ENCODE measurements at places on chromosomes 12 and 14.

GRCh38 chr14:53226553-53226952 is 73.4 kb upstream of the DDHD1 start:
- no peak for DNase-seq

DNA sequence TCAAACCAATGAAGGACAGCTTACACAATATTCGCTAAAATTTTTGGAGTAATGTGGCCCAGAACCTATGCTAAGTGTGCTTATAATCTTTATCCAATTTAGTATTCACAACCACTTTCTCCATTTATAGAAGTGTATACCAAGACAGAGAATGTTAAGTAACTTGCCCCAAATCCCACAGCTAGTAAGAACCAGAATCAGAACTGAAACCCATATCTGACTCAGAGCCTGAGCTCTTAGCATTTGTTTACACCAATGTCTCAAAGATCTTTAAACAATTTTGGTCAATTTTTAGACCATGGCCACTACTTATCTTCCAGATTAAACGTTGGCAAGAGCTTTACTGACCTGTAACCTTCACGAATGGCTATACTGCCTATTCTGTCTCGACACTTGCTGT is 53.0 kb downstream of the PAPLN start:
- DNase-seq, result no peak

DNA sequence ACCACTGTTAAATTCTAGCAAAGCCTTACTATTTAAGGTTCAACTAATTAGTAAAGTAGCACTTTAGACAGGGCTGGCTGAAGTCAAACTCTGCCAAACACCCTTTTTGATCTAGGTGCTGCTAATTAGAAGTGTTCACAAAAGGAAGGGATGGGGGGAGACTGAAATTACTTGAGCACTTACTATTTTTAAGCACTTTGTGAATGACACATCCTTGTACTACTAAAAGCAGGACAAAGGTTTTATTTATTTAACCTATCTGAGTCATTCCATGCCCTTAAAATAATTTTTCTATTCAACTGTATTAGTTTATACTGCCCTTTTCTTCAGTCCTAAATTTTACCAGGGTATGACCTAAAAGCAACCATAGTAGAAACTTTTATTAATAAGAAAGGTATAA is 20.1 kb downstream of the MBIP start:
- DNase-seq, result no peak

DNA sequence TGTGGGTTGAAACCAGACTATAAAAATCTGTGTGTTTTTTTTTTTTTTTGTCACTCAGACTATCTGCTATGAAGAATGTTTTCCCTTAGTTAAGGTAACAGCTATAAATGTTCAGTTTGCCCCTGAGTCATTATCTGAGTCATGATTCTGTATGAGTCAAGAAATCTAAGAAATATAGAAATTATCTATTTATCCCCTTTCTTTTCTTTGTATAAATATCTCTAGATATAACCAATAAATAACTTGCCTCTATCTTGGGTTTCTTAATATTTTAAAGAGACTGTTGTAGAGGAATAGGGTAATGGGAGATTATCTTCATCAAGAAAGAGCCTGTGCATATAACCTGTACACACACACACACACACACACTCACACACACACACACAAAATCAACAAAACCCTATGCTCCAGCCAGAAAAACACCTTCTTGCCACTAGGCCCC is 161.7 kb upstream of the EEA1 start:
- no peak for DNase-seq

DNA sequence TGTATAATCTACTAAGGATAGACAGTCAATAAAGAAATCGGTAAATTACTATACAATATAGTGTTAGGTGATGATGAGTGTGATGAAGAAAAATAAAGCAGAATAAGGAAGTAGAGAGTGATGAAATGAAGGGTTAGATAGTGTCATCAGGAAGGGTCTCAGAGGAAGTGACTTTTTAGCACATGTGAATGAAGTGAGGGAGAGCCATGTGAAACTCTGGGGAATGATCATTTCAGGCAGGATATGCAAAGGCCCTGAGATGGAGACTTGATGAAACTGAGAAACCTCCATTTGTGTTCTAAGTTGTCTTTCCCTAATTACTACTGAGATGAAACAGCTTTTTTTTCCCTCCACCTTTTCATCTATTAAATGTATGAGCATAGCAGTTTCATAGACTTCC is 19.4 kb upstream of the GNPTAB start:
- no peak for DNase-seq

DNA sequence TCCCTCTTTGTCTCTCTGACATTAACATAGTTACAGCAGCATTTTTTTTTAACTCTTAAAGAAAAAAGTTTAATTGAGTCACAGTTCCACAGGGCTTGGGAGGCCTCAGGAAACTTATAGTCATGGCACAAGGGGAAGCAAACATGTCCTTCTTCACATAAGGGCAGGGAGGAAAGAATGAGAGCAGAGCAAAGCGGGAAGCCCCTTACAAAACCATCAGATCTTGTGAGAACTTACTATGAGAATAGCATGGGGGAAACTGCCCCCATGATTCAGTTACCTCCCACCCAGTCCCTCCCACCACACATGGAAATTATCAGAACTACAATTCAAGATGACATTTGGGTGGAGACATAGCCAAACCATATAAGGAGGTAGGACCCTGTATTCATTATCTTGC is 96.2 kb downstream of the PLBD1 start:
- no peak for DNase-seq

- no peak for DNase-seq
These were observed 111.0 kb downstream of the BEGAIN start for GRCh38 chr14:100476012-100476822.

DNA sequence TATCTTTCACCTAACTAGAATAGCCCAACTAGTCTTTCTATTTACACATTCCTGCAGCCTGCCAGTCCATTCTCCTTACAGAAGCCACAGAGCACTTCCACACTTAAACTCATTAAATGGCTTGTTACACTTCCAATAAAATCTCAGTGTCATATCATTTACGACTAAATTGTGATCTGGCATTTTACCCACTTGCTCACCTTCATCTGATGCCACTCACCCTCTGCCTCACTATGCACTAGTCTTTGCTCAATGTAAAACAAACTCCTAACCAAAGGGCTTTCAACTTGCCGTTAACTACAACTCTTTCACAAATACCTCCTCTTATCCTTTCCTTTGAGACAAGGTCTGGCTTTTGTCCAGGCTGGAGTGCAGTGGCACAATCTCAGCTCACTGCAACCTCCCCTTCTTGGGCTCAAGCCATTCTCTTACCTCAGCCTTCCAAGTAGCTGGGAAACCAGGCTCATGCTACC is 24.1 kb downstream of the YAF2 start:
- DNase-seq, result no peak

- no peak for DNase-seq
These were observed 14.3 kb upstream of the FBXL14 start for GRCh38 chr12:1608713-1609119.

DNA sequence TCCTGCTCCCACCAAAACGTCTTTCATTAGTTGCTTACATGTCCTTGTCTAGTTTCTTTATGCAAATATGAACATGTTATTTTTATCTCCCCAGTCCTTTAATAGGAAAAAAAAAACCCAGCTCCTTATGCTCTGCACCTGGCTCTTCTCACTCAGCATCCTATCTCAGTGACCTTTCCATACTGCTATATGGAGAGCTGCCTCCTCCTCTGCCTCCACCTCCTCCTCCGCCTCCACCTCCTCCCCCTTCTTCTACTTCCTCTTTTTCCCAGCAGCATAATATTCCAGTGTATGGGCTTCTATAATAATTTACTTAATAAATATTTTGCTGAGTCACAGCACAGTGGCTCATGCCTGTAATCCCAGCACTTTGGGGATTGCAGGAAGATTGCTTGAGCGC is 31.5 kb downstream of the ABCB9 start:
- DNase-seq, result no peak

DNA sequence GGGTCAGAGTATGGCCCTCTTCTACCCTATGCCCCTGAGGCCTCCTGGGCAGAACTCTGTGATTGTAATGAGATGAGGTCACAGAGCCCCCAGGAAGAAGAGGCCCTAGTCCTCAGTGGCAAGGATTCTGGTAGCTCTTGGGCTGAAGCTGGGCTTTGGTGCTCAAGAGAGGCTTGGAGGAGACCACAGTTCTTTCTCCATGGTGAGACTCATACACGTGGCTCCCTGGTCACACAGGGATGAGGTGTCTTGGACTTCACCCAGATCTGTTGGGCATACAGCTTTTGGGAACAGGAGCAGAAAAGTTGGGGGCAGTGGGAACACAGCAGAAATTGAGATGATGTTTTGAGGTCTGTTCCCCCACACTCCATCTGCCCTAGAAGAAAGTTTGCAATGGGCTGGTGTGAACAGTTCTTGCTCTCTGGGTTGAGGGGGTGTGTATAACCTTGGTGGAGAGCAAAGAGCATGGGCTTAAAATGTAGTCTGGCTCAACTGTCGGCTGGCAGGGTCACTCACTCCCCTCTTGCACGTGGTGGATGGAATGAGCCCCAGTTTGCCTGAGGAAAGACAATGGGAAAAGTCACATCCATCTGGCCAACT is at the start of gene KRT86:
KRT86 (plus strand) TSS at position 125 of the 600 bp plus-strand sequence. CDS start 27,272 bp downstream, outside the sequence.
- DNase-seq, result no peak

DNA sequence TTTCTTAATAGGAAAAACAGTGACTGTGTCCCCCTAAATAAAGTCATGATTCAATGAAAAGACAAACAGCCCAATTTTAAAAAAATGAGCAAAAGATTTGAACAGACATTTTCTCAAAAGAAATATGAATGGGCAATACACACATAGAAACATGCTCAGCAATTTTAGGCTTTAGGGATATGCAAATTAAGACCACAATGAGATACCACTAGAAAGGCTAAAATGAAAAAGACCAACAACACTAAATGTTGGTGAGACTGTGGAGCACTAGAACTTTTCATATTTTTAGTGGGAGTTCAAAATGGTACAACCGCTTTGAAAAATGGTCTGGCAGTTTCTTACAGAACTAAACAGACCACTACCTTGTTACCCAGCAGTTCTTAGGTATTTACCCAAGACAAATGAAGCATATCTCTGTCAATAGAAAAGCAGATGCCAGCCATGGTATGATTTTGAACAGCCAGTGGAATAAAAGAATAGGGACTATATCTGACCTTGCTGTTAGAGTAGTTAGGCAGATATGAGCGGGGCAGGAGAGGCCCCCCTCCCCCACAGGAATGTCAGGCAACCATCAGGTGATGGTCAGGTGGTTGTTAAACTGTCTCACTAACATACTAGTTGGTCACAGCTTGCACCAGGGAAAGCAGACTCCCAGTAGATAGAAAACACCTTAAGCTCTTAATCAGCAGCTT is 108.8 kb downstream of the PRKCH start:
- no peak for DNase-seq

DNA sequence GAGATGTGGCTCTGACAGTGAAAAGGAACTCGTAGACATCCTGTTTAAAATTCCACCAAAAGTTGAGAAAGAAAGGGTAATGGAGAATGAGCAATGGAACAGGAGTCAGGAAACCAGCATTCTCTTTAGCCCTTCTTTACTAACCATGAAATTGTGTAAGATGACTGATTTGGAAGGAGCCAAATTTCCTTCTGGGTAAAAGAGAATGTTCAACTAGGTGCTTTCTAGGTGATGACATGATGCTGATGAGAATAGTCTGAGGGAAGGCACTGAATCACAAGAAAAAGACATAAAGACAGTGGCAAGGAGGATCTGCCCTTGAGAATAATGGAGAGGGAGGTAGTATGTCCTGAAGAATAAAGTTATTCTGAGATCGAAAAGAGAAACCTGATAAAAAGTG is 2.2 kb downstream of the TSHR start:
- no peak for DNase-seq

DNA sequence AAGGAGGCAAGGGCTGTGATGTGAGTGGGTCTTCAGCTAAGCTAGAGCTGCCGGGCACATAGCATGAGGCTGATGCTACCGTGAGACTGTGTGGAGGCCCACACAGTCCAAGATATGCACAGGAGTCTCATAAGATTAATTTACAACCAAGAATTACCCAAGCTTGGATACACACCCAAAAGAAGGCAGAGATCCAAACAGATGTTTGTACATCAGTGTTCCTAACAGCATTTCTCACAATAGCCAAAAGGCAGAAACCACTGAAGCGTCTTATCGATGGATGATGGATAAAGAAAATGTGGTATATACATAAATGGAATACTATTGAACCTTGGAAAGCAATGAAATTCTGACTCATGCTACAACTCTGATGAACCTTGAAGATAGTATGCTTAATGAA is 40.8 kb upstream of the RIC8B start:
- DNase-seq, result no peak

DNA sequence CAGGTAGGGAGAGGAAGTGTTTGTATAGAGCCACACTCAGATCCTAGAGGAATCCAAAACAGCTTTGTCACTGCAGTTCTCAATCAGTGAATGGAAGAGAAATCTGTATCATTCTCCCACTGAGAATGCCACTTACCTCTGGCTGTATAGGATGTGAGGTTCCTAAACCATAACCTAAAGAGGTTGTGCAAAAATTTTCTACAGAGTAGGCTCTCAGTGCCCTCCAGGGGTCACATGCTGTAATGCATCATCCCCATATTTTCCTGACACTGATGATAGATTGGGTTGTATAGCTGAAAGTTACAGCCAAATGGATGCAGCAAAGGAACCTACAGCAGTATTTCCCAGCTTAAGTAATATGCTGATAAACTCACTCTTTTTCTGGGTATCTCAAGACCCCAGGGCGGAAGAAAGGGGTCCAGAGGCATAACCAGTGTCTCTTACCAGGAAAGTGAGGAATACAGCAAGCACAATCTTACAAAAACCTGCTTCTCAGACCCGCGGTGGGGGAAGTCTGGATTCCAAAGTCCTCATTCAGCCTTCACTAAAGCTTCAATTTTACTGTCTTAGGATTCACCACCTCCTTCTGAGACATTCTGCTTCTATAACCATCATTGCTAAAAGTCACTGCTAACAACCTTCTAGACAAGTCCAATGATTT is 3.8 kb downstream of the BCDIN3D start:
- peak; percentile 35 for DNase-seq

DNA sequence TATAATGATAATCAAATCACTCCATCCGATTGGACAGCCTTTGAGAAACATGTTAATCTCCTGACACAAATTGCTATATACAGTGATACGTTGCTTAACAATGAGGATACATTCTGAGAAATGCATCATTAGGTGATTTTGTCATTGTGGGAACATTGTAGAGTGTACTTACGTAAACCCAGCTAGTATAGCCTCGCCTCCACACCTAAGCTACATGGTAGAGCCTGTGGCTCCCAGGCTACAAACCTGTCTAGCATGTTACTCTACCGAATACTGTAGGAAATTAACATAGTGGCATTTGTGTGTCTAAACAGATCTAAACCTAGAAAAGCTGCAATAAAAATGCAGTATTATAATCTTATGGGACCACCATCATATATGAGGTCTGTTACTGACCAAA is 128.6 kb upstream of the PWP1 start:
- no peak for DNase-seq

GRCh38 chr12:121697093-121697698 is 15.4 kb upstream of the TMEM120B start:
- no peak for DNase-seq
